ENCODE measurements at places on chromosomes 3 and 15. TPM values are rescaled to one million over a fixed set of nuclear protein-coding genes. Genes with fewer than 3 reads are reported as not detected.

GRAMD2A gene
- 0.08 TPM for total RNA-seq

HRG gene
- total RNA-seq: not detected

KBTBD8 gene
- total RNA-seq: 4.7 TPM

DPPA2 gene
- total RNA-seq: not detected

CCDC80 gene
- 606 TPM for total RNA-seq

CSPG4 gene
- total RNA-seq: 13.8 TPM

CD200 gene
- 24.0 TPM for total RNA-seq

STAB1 gene
- 0.15 TPM for total RNA-seq

NMNAT3 gene
- 0.23 TPM for total RNA-seq

GREM1 gene
- 527 TPM for total RNA-seq

CTXND1 gene
- not detected for total RNA-seq

FHIT gene
- total RNA-seq: 0.38 TPM

KLHL40 gene
- not detected for total RNA-seq

ARL6IP5 gene
- 117 TPM for total RNA-seq

CHRNA7 gene
- total RNA-seq: 0.23 TPM

CFAP20DC gene
- 0.82 TPM for total RNA-seq

HDAC11 gene
- 11.3 TPM for total RNA-seq

FBXO40 gene
- total RNA-seq: not detected

Data from smooth muscle cell of the coronary artery (primary cell).